ACHN (cell line): ENCODE measurements at places on chromosomes 12 and 14.

DNA sequence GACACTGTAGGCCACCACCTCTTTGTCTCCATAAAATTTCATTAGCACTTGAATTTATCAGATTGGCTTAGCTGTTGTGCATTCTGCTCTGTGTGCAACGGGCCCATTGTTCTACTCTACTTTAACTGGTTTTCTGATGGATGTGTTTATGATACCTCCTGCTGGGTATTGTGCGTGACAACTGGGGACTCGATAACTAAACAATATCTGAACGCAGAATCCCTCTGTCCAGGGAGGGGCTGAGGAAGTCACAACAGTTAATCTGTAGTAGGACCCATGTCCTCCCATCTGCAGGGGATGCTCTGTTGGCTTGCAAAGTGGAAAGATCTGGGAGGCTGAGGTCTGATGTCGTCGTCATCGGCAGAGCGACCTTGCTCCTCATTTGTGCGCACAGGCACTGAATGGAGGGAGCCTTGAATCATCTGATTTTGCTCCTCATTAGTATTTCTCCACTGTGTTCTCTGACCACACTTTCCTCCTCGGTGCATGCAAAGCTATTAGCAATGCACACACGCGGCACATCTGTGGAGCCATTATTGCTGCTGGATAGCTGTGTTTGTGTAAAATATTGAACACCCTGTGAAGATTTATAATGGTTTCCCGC is 422.5 kb downstream of the NRXN3 start:
- no peak for DNase-seq

DNA sequence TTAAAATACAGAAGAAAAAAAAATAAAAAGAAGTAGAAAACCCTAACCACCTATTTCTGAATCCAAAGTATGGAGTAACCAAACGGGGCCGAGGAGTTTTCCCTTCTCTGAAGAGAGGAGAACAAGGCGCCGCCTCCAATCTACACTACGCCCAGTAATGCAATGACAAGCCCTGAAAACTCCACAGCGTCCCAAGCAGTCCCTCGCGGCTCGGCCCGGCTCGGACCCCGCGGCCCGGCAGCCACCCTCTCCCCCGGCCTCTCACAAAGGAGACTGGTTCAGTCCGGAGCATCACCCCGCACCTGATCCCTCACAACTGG is 371 bp downstream of the CHD8 start:
- DNase-seq: peak; percentile 19

DNA sequence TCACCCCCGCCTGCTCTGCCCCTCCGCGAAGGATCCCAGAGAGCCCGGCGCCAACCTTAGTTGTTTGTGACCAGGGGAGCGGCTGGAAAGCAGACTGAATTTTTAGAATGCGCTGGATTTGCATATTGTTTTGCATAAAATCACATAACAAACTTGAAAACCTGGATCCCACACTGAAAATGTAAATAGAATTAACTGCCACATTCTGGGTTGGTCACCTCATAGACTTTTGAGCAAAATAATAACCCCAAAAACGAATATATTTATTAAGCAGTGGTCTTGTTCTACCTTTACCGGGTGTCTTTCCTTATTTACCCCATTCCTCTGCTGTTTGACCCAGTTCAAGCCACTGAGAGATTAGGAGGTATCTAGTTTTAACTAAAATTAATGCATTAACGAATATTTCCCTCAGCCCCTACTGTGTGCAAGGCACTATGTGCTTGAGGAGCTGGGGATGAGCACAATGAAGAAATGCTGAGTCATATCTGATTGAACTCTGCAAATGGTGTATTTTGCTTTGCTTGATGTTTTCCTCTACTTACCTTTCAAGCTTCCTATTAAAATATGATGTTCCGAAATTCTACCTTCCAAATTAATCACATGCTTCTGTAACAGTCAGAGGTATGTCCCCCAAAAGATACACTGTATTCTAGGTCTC is 438 bp upstream of the EGLN3 start:
- no peak for DNase-seq

DNA sequence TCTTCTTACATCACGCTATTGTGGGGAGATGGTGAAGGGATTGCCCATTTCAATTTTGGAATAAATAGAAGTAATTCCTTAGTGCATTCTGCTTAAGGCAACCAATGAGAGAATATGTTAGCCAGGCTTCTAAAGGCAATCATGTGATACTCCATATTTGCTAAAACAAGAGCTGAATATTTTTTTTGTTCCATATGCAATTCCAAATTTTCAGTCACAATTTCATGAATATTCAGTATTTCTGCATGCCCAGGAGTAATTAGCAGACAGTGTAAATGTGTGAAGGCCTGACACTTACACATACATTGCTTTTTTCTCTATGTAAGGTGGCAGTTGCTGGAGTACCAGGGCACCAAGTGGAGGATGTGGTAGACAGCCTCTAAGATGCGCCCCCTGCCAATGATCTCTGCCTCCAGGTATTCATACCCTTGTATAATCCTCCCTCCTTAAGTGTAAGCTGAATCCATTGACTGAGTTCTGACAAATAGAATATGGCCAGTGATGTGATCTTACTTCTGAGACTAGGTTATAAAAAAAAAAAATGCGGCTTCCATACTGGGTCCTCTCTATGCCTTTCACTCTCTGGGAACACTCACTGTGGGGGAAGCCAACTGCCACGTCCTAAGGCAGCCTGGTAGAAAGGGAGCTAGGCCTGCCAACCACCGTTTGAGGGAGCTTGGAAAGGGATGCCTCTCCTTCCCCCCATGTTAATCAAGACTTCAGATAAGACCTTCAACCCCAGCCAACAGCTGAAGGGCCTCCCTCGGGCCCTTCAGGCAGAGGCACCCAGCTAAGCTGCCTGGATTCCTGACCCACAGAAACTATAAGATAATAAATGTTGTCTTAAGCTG is 62.7 kb upstream of the PTGR2 start:
- no peak for DNase-seq

- DNase-seq: no peak
Measured at GRCh38 chr14:54258382-54258781, 138.4 kb upstream of the CDKN3 start.

GRCh38 chr12:2183556-2184541 is 131.1 kb downstream of the CACNA1C start:
- no peak for DNase-seq

- no peak for DNase-seq
Measured at GRCh38 chr12:70732287-70732686, 95.1 kb upstream of the PTPRB start.
